H4 (cell line): ENCODE measurements at places on chromosomes 3 and 15. TPM values are rescaled to one million over a fixed set of nuclear protein-coding genes. Genes with fewer than 3 reads are reported as not detected.

The HERC2 gene
- 14.0 and 23.0 TPM in 2 replicates for total RNA-seq

GRCh38 chr3:15120986-15121385 is 22.0 kb upstream of the RBSN start:
- DNase-seq: no peak

GRCh38 chr3:146159037-146159436 is 1.9 kb downstream of the PLOD2 start:
- DNase-seq: no peak

- no peak for DNase-seq
Observed at GRCh38 chr3:184591789-184592188, 30.2 kb downstream of the EPHB3 start.

GRCh38 chr3:170228093-170228766 is 6.0 kb downstream of the PRKCI start:
- DNase-seq: no peak
